ENCODE measurements at places on chromosomes 5 and 9. TPM values are rescaled to one million over a fixed set of nuclear protein-coding genes. Genes with fewer than 3 reads are reported as not detected.

DCTN3 gene
- 72.2 TPM for total RNA-seq

GFPT2 gene
- total RNA-seq, result 13.4 TPM

DCAF12 gene
- 38.5 TPM for total RNA-seq

GRCh38 chr9:38177680-38178079 is 108.7 kb upstream of the SHB start:
- no peak overlapping the region for H3K27ac ChIP-seq
- no peak overlapping the region for H3K4me3 ChIP-seq
- no peaks in the 10 kb centered on the region for H3K36me3 ChIP-seq
- no peak for DNase-seq

- no peak for DNase-seq
- H3K4me1 ChIP-seq, result no peaks in the 10 kb centered on the region
- H3K27ac ChIP-seq, result no peak overlapping the region
- H3K36me3 ChIP-seq, result no peaks in the 10 kb centered on the region
These were observed 220.6 kb upstream of the DMAC1 start for GRCh38 chr9:8020186-8020585.

DNA sequence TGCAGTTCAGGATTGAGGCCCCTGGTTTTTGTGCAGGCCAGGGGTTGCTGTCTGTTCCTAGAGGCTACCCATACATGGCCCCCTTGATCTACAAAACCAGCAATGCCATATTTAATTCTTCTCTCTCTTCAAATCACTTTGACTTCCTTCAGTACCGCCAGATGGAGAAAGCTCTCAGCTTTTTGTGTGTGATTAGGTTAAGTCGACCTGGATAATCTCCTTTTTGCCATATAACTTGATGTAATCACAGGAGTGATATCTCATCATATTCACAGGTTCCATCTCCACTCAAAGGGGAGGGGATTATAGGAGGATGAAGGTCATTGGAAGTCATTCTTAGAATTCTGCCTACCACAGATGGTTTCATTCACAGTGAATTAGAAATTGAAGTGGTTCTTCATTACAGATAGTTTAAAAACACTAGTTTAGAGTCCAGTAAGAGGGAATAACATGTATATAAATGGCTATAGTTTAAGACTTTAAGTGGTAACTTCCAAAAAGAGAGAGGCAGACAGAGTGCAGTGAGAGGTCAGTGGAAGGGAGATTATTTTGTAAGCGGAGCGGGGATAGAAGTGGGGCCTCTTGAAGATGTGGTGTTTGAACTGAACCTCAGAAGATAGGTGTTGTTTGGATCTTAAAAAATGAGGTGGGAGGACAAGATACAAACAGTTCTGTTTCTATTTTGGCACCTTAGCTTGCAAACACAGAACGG is 85.9 kb downstream of the GALNT10 start:
- no peaks in the 10 kb centered on the region for H3K36me3 ChIP-seq
- H3K27ac ChIP-seq, result no peak overlapping the region
- DNase-seq, result no peak
- H3K4me1 ChIP-seq, result peaks cover 26% of the 10 kb centered on the region

Measured in lower lobe of right lung (tissue), 2 donors.